Germinal center (tissue), 1 donor: ENCODE measurements at places on chromosomes 4 and X.

DNA sequence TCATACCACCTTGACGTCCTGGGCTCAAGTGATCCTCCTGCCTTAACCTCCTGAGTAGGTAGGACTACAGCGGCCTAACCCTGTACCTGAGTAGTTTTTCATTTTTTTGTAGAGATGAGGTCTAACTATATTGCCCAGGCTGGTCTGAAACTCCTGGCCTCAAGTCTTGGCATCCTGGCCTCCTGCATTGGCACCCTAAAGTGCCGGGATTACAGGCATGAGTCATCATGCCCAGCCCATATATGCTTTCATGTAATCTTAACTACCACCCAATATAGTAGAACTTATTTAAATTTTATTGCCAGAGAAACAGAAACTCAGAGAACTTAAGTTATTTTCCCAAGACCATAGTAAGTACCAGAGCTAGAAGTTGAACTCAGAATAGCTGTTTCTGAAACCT, 27.1 kb downstream of the AFM start:
- DNase-seq = no peak

- DNase-seq = no peak
Measured at GRCh38 chr4:3756343-3757059, 9.7 kb upstream of the ADRA2C start.

DNA sequence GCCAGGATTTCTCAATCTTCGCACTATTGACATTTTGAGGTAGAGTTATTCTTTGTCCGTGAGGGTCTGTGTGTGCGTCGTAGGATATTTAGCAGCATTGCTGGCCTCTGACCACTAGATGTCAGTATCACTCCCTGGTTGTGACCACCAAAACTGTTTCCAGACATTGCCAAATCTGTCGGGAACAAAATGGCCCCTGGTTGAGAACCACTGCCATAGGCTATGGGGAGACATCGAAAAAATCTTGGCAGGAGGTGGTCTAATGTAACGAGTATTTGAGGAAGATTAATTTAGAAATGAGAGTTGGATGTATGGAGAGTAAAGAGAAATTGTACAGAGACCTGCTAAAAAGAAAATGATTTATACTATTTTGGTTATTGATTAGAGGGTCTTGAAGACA, 108.4 kb downstream of the DOCK11 start:
- DNase-seq = peak; percentile 20

DNA sequence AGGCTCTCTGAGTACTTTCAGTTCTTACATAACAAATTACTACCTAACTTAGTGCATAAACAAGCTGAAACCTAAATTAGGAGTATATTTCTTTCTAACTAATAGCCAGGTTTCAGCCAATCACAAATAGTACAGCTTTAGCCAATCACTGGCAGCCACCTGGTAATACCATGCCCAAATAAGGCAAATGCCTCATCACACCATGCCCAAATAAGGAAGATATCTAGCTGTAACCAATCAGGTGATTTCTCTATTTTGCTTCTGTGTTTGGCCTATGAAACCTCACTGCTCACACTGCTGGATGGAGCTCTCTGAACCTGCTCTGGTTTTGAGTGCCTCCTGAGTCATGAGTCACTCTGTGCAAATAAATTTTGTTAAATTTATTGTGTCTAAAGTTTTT, 113.5 kb downstream of the DDIT4L start:
- DNase-seq = no peak

DNA sequence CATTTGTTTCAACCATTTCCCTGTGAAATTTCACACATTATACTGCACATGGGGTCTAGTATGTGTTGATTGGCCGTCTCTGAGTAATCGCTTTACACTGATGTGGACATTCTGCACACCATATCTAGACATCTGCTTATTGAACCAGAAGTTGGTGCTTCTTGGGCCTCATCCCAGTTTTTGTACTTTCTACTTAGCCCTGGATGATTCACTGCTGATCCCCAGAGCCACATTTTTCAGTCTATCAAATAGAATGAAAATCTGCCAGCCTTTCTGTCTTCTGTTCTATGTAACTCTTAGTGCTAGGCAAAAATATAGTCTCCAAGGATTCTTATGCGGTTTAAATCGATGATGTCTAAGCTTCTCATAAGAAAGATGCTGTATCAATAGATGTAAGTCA, 40.5 kb upstream of the RELL1 start:
- DNase-seq = no peak

- DNase-seq = no peak
Measured at GRCh38 chrX:102560423-102561068, 38.8 kb upstream of the ARMCX5 start.

DNA sequence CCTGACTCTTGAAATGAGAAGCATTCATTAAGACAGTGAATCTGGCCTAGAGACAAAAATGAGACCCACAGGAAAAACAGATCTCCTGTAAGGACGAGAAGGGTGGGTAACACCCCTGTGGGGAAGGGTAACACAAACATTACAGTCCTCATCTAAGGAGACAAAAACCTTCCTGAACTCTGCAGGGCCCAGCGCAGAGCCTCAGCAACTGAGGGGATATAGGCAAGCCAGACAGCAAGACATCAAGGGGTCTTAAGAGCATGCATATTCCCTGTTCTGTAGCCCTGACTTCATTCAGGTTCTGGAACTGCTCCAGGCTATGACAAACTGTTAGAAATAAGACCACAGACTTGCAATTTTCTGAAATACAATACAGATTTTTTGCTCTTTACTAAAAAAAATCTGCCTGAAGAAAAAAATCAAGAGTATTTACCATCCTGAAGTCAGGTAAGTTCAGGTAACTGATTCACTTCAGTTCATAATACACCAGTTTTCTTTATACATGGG, 15.5 kb downstream of the COX18 start:
- no peak for DNase-seq

GRCh38 chr4:159240687-159241086, 137.8 kb downstream of the RAPGEF2 start:
- no peak for DNase-seq

DNA sequence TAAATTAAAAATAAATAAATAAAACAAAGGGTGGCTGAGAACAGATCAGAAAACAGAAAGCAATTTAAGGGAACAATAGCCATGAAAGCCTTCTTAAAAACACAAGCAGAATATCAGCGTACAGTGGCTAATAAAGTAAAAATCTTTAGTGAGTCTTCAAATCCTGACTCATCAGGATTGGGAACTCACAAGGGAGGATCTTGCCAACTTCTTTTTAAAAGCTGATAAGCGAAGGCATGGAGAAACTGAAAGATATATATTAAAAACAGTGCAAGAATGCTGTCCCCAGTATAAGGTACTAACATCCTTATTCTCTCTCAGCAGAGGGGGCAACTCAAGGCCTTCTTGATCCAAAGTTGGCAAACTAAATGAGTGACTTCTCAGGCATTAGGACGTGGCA, 180.1 kb downstream of the DHX15 start:
- DNase-seq = no peak

- no peak for DNase-seq
Measured at GRCh38 chr4:54001668-54002365, 62.6 kb downstream of the CHIC2 start.

DNA sequence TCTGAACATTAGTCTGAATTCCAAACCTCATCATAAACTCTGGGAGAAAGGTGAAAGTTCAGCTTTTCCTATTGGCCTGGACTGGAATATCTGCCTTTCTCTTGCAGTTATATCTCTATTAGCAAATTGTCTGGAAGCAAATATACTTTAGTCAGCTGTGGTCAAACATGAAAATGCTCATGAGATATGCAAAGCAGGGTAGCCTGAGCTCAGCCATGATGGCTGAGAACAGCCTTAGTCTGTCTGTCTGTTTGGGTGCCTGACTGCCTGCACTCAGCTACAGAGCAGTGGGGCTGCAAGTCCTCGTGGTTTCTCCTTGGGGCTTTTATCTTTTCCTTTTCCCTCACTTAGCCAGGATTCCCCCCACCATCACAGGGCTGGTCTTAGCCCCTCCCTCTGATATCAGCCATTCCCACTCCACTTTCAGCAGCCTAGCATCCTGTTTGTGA, 19.5 kb upstream of the PGRMC2 start:
- DNase-seq = no peak

- no peak for DNase-seq
Measured at GRCh38 chr4:8914461-8915171, 43.0 kb upstream of the HMX1 start.
